SK-N-MC (cell line): ENCODE measurements at places on chromosomes 11 and 22.

DNA sequence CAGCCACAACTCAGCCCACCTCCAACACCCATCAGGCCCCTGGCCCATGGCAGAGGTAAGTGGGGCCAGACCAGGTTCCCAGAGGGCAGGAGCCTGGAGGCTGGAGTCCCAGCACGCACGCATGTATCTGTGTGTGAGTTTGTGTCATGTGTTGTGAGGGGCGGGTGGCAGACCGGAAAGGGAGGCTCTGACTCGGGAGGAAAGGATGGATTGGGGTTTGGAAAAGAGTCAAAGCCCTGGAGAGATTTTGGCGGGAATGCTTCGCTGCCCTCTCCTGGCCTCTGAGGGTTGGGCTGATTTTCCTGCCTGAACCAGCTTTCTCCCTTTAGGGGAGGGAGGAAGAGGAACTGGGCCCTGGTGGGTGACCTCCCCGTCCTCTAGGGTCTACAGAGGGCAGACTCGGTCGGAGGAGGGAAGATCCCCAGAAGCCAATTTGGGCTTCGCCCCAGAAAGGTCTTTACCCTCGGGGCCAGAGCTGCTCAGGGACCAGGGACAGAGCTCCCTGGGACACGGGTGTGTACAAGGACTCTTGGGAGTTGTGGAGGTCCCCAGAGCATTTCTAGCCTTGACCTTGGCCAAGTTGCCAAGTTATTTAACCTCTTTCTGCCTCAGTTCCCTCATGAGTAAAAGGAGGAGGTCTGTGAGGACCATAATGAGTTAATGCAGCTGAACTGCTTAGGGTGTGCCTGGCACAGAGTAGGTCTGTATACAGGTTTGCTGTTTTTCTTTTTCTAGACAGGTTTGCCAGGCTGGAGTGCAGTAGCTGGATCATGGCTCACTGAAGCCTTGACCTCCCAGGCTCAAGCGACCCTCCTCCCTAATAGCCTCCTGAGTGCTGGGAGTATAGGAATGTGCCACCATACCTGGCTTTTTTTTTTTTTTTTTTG is 6.9 kb downstream of the C11orf68 start:
- DNase-seq: no peak

GRCh38 chr22:17096071-17096470 is 11.3 kb downstream of the IL17RA start:
- DNase-seq: no peak

DNA sequence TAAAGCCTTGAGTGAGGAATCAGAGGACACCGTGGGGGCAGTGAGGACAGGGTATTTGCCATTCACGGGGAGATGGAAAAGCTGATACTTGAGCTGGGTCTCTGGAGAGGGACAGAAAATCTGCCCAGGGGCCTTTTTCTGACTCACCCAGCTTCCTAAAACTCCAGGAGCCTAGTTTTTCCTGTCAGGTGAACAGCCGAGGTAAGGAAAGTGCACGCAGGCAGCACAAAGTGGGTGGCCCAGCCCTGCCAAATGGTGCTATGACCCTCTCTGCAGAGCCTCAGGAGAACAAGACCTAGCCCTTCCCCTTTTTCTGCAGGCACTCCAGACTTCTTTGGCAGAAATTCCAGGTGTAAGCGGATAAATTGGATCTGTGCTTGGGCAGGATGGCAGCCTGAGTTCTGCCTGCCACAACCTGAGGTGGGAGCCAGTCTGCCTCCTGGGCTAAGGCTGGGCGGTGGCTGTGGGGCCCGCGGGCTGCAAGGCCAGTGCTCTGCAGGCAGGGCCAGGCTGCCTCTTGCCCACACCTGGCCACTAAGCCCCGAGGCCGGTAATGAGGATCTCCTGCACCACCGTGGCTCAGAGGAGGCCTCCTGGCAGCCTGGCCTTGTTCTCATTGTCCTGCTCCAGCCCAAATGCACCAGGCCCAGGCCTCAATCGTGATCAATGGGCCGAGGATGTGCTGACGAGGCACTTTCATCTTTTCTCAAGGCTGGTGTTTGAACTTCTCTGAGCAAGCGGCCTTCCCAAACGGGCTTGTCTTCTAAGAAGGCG is 72.9 kb upstream of the LMO1 start:
- DNase-seq: no peak

DNA sequence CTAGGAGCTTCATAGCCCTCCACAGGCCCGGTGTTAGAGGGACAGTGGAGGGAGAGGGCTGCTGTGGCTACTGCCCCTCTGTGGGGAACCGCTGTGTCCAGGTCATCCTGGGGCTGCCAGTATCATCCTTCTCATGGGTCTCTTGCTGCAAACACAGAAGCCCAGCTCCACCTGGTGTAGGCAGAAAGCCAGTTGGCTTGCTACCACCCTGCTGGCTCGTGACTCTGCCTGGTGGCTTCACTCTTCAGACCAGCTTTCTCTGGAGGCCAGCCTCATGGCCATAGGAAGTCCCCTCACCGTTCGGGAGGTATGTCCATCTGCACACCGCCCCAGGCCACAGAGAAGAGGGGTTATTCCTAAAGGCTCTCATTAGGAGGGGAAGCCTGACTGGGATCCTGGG is 19.4 kb upstream of the SUSD2 start:
- no peak for DNase-seq

GRCh38 chr22:50016988-50017700 is 4.6 kb upstream of the IL17REL start:
- DNase-seq: no peak

- DNase-seq: no peak
Measured at GRCh38 chr11:8744423-8744822, 61.8 kb downstream of the RPL27A start.

GRCh38 chr11:108881131-108881530 is 216.3 kb downstream of the DDX10 start:
- no peak for DNase-seq

GRCh38 chr11:43735961-43736360 is 55.4 kb downstream of the HSD17B12 start:
- DNase-seq: peak; percentile 61

DNA sequence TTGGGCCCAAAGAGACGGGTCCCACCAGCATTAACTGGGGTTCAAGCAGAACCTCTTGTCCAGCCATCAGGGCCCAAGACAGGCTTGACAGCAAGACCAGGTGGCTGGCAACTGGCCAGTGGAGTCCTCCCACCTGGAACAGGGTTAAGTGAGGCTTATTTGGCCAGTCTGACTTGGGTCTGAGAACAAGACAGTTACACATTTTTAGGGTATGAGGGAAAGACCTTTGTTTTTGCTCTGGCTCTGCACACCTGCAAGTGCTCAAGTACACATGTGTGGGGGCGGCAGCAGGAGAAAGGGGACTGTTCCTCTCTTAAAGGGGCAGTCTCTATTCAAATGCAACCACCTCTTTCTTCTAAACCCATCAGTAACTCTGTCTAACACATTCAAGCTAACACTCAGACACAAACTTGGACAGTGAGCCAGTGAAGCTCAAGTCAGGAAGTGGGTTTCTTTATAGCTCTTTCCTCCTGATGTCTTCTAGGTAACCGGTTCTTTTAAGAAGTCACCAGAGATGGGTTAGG is 116.2 kb downstream of the ETS1 start:
- DNase-seq: no peak

DNA sequence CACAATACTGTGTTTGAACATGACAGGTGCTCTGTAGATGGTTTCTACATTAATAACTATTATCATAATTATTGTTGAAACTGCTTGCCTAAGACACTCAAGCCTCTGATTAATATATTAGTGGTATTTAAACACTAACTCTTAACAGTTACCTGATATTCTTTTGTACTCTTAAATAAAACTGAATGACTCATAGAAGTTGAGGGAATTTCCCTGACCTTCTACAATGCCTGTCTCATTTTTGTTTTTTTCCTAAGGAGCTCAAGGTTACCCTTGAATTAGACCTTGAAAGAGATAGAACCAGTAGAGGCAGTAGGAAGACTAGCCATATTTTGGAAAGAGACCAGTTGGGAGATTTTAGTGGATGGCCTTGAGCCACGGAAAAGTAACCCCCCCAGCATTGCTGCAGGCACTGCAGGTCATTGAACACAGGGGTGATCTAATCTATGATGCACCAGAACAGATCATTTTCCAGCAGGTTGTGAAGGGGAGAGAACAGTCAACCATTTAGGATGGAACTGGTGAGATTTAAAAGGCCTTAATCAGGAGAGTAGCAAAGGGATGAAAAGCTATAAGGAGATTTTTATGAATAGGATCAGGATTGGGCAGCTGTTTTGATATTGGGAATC is 148.3 kb downstream of the PGR start:
- no peak for DNase-seq

DNA sequence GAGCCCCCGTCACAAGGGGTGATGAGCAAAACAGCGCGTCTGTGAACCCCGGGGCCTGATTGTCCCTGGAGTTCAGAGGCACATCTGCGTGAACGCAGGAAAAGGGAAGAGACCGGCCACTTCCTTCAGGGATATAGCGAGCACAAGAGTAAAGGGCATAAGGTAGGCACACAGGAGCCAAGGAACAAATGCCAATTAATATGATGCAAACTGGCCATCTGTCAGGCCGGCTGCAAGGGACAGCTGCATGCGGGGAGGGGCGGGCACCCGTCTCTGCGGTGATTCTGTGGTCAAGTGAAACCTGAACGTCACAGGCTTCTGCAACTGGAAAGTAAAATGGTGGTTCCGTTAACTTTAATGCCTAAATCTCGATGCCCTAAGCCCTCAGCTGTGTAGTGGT is 64.7 kb downstream of the TRIM29 start:
- no peak for DNase-seq

DNA sequence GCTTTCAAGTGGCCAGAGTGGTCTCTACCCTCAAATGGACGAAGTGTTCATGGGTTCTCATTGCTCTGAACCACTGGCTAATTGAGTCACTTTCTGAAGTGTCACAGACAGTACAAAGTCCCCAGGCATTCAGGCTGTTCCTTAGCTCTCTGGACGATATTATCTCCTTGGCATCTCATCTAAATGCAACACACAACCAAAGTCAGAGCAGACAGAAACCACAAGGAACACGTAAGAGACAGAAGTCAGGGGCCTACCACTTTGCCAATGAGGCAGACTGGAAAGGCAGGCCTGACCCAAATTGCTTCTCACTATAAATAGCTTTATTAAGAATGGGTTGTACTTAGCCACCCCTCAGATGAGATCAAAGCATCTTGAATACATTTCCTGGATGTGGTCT is 29.0 kb upstream of the LDLRAD3 start:
- no peak for DNase-seq

DNA sequence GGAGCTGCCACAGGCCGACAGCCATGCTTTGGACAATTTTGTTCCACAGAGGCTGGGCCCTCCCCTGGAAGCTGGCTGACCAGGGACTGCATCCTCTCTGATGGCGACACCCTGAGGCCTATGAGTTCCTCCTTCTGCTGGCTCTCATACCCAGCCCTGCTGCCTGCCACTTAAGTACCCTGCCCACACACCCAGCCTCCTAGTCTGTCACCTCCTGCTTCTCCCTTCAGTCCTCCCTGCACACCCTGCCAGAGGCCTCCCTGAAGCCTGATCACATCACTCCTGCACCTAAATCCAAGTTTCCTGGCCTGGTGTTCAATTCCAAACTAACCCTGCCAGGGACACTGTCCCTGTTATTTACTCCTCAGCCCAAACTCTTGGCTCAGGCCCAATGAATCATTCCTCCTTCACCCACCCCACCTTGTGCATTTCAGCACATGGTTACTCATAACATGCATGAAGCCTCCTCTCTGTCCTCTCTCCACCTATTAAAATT is 136.7 kb upstream of the NECTIN1 start:
- no peak for DNase-seq

- DNase-seq: no peak
Measured at GRCh38 chr11:118791961-118792569, 1.1 kb upstream of the DDX6 start.

- no peak for DNase-seq
Measured at GRCh38 chr22:23418159-23418788, 161.8 kb downstream of the IGLL1 start.

- DNase-seq: no peak
Measured at GRCh38 chr11:123393312-123393927, 36.6 kb upstream of the GRAMD1B start.

DNA sequence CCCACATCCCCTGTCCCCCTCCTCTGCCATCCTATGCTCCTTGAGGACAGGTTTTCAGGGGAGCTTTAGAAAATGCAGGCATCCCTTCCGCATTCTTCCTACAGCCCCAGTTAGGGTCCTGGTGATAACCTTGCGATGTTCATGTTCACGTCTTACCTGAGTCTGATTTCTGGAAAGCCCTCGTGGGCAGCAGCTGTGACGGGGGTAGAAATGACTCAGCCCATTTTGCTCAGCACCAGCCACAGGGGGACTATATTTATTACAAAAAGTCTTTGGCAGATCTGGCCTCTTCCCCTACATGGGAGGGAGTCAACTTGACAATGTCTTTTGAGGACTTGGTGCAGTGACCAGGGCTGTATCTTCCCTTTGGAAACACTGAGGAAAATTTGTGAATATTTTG is 12.3 kb downstream of the PKNOX2 start:
- no peak for DNase-seq

GRCh38 chr22:41499624-41500280 is 30.8 kb downstream of the ACO2 start:
- DNase-seq: no peak
